CD4-positive, alpha-beta T cell treated with Interferon gamma for 1 hour (primary cell): ENCODE measurements at places on chromosomes 16 and 17.

- DNase-seq: peak; percentile 28
These were observed 42.6 kb downstream of the CPNE2 start for GRCh38 chr16:57134982-57135381.

GRCh38 chr16:67448580-67448979 is 17.7 kb downstream of the HSD11B2 start:
- no peak for DNase-seq

DNA sequence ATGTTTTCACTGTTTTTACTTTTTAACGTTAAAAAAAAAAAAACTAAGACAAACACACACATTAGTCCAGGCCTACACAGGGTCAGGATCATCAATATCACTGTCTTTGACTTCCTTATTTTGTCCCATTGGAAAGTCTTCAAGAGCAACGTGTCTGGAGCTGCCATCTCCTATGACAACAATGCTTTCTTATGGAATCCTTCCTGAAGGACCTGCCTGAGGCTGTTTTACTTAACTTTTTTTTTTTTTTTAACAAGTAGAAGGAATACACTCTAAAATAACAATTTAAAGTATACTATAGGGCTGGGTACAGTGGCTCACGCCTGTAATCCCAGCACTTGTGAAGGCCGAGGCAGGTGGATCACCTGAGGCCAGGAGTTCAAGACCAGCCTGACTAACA is 71.8 kb upstream of the BCAR1 start:
- no peak for DNase-seq

- no peak for DNase-seq
These were observed 6.6 kb upstream of the CNGB1 start for GRCh38 chr16:57977418-57978069.

DNA sequence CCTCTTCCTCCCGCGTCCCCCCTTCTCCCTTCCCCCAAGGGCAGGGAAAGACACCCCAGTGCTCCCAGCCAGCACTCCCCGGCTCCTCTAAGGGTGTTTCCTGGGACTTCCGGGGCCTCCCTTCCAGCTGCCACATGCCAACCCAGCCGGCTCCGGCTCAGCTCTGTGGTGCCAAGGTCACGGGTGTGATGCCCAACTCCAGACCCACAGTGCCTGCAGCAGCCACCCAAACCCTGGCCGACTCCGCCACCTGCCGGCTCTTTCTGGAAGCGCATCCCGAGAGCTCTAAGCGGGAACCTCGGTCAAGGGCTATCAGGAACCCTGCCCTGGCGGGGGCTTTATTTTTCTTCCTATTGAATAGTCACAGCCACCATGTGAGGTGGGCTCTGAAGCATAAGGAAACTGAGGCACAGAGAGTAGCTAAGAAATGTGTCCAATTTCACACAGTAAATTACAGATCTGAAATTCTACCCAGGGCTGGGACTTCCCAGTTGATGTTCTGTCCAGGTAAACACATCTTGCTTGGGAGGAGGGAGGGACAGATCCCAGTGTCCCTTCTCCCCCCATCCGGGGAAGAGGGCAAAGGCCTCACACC is 3.3 kb upstream of the PPP1R1B start:
- peak; percentile 83 for DNase-seq

GRCh38 chr16:27461483-27462171 is 59.7 kb downstream of the IL21R start:
- no peak for DNase-seq

DNA sequence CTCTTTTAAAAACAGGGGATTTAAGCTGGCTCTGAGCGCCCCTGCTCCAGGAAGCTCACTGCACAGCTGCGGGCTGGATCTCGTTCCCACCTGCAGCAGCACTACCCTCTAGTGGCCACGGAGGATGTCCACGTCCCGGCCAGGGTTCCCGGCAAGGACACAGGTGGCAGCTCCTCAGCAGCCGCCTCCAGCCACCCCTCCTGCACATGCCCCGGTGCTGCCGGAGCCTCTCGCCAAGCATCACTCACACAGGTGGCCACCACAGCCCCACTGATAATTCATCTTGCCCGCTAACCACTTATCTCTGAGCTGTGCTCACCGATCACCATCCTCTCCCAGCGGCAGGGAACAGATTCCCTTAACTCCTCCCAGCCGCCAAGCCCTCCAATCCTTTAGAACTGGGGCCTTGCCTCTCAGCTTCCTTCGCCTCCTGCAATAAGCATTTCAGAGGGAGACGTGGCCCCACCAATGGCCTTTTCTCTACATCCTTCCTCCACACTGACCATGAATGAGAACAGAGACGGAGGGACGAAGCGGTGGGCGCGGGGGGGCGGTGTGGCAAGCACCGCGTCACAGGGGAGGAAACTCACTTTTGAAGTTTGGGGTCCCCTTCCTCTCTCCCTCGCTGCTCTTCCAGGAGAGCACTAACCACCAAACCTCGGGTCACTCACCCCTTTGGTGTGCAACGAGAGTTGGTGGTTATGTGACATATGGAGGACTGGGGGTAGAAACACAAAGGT is 222.1 kb downstream of the RBFOX3 start:
- DNase-seq: no peak

GRCh38 chr17:8212312-8213180 is 2.2 kb upstream of the AURKB start:
- no peak for DNase-seq

DNA sequence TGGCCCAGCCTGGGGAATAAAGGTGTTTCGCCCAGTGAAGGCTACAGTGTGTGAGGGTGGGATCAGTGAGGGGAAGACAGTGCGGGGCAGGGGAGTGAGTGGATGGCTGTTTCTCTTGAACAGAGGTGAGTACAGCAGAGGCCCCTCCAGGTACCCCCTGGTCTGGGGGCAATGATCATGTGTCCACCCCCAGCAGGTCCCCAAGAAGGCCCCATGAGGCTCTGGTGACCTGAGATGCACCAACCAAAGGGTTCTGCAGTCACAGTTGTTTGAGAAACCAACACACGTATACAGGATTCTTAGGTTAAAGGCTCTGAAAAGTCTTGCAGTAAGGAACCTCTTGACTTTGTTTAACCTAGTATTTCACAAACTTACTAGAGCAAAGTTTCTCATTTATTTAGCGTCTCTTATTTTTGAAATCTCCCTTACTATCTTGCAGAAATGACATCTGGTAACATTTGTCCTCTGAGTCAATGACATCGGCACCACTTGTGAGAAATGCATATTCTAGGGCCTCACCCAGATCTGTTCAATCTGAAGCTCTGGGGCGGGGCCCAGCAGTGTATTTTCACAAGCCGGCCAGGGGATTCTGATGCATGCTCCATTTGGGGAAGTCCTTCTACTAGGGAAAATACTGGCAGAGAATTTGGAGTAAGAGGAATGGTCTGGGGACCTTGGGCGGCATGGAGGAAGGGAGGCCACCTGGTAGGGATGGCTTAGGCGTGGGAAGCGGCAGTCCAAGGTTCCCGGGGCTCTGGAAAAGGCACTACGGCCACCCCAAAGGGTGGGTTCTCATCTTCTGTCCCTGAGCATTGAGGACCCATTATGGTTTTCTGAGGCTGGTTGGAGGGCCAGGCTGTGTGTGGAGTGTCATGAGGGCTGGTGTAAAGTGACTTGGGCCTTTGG is 217.3 kb downstream of the NTN1 start:
- DNase-seq: no peak

DNA sequence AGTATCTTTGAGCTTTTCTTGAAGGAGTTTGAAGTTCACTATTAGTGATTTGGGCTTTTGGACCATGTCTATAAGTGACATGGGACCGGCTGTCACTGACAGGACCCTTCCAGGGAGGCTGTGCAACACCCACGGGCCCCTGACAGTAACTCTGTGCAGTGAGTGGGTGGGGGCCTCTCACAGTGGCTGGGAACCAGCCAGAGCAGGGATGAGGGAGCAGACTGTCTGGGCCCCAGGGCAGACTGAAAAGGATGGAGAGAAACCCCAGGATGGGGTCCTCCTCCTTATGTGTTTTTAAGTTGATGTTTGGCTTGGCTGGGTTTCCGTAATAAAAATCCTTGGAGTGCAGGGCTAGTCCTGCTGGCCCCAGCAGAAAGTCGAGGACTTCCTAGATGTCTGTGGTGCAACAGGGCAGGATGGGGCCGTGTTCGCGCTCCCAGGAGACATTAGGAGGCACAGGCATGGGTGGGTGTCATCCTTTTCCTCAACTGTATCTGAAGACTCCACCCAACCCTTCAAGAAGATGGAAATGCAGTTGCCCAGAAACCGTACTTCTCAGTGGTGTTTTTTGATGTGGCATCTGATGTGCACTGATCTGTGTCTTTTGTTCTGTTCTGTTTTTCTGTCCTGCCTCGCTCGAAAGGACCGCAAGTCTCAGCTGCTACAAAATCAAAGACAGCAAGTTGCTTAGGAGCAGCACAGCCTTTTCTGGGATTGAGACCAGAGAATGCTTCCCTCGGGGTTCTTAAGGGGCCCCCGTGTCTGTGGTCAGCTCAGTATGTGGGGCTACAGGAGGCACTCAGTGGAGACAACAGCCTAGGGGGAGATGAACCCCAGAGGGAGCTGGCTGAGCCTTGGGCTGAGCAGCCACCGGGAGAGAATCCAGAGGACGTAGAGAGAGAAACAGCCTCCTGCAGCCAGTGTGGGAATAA is 24.2 kb downstream of the PLD6 start:
- DNase-seq: peak; percentile 31

- no peak for DNase-seq
These were observed 481 bp upstream of the GLTPD2 start for GRCh38 chr17:4788159-4788806.

- DNase-seq: no peak
These were observed 96.7 kb downstream of the AATF start for GRCh38 chr17:37045351-37045922.

- DNase-seq: peak; percentile 53
These were observed 5.0 kb upstream of the ALDH3A1 start for GRCh38 chr17:19753051-19753509.
